ENCODE measurements at places on chromosomes 11 and 22.

DNA sequence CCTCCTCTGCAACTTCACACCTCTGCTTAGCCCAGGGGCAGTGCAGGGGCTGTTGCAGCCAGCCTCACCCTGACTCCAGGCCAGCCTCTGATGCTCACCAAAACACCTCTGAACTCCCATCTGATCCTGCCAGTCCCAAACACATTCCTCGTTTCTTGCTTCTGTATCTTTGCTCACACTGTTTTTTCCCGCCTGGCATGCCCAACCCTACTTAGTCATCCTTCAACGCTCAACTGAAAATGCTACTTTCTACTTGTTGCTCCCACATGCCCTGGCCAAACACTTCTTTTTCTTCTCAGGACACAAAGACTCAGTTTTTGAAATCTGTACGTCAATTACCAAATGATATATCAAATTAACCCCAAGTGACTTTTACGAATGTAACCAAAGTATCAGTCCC, 140.8 kb upstream of the ZBED5 start:
- no peak for DNase-seq

DNA sequence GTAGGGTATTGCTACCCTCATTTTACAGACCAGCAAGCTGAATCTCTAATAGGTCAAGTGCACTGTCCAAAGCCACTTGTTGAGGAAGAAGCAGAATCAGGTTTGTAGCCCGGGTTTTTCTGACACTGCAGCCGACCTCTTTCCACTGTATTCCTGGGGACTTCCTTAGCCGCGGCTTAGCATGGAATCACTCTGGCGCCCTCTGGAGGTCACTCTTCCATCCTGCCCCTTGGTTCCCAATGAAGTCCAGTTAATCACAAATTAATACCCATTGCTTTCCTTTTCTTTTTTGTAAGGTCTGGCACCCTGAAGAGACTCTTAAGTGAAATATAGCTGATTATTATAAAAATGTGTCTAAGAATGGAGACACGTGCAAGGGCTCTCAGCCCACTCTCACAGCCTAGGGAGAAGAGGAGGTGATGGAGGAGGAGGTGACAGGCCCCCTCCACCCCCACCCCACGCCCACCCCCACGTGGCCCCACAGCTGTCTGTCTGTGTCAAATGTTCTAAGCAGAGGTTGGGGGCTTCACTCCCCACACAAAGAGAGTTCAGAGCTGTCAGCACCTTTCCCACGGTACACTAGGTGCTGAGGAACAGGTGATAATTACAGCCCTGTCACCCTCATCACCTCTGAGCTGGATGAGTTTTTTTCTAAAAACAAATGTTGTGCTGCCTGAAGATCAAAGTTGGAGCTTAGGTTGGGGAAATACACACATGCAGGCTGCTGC, 57.7 kb upstream of the DRD2 start:
- DNase-seq = peak; percentile 29

- no peak for DNase-seq
Measured at GRCh38 chr22:30919973-30920372, 48.6 kb downstream of the MORC2 start.

GRCh38 chr11:67056267-67057204, at the start of gene RHOD:
Gene RHOD, plus strand, starts transcription at chr11:67056847. Its CDS starts 56 bp downstream, at chr11:67056903.
- DNase-seq = no peak

- no peak for DNase-seq
Measured at GRCh38 chr11:130478881-130479280, 30.4 kb downstream of the ADAMTS15 start.

DNA sequence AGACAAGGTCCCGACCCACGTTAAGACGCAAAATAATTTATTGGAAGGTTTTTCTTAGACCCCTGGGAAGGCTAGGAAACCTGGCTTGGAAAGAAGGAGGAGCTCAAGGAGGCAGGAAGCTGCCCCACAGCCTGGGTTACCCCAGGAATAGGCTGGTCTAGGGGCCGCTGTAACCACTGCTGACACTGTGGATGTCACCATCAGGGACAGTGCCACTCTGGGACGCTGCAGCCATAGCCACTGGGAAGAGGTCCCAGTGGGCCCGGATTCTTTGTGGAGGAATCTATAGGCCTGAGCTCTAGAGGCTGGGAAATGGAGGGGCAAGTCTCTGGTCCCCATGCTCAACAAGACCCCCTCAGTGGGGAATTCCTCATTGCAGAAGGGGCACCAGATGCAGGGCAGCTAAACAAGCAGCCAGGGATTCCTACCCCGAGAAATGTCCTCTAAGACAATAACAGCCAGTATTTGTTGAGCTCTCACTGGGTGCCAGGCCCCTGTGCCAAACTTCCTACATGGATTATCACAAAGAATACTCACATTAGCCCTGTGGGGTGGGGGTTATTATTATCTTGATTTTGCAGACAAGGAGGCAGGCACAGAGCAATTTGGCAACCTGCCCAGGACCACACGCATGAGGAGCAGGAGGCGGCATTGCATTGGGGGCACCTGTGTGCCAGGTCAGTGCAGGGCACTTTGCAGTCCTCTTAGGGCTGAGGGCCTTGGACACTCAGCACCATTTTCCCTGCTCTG, 19.5 kb upstream of the CHKA start:
- DNase-seq = no peak

GRCh38 chr11:8361206-8361605, 97.5 kb upstream of the LMO1 start:
- no peak for DNase-seq

GRCh38 chr11:33307984-33308383, 50.8 kb downstream of the HIPK3 start:
- DNase-seq = no peak

Measured in activated CD8-positive, alpha-beta memory T cell treated with anti-CD3 and anti-CD28 coated beads for 1 hour (primary cell).